ENCODE measurements at places on chromosomes 4 and X.
A peak's percentile ranks its signal among the peaks of the same experiment; 100 is the strongest.

DNA sequence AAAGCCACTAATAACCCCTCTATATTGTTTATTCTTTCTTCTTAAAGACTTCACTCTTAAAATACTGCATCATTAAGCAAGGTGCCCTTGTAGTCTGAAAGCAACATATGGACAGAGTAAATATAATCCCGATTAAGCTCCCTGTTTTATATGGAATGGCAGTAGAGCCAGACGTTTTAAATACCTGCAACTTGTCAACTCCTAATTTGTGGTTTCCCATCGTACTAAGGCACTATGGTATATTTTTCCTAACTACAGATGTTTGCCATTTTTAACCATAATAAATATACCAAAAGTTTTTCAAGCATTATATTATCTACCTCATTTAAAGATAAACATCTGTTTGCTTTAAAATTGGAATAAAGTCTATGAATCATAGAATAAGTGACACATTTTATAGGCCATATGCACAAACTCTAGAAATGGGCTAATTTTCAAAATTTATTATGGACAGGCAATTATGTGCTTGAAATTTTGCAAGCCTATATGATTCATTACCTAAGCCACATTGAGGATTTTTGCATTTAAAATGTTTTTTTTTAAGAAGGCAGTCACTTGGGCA, 194.6 kb downstream of the FRMPD4 start:
- no peak for DNase-seq

GRCh38 chr4:13268703-13269102, 215.4 kb downstream of the RAB28 start:
- no peak for DNase-seq

DNA sequence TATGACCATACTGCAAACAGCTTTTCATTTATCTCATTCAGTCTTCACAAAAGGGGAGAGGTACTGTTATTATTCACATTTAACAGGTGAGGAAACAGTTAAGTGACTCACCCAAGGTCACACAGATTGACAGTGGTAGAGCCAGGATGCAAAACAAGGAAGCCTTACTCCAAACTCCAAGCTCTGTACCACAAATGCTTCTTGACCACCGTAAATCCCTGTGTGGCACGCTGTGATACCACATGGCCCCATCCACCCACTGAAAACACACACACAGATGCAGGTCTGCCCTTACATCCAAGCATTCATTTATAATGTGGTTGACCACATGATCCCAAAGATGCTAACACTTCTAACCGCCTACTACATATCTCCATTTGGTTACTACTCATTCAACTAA, 129.5 kb downstream of the TSPAN5 start:
- DNase-seq, result no peak

DNA sequence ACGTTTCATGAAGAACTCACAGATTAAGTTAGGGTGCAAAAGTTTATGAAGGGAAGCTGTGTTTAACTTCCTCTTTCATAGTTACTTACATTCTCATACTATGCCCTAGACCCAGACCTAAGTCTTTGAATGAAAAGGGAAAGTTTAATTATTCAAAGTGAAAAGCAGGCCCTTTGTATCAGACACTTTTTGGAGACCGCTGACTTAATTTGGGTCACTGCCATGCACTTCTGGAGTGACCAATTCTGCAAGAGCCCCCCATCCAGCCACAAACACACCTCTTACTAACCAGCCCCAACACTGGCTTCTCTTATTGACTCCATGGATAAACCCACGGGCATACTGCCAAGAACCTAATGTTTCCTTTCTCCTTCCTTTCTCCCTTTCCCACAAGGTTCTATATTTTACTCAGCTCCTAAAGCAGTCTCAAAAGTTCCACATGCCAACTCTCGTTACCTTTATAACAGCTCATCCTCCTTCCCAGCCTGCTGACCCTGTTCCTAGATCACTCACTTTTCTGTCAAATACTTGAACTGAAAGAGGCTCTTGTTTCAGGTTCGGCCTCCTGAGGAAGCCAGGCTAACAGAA, 34.5 kb downstream of the ABCE1 start:
- no peak for DNase-seq

- no peak for DNase-seq
Measured at GRCh38 chrX:148024425-148025148, 43.5 kb downstream of the FMR1NB start.

GRCh38 chr4:85961887-85962286, 398.0 kb downstream of the MAPK10 start:
- no peak for DNase-seq

- no peak for DNase-seq
Measured at GRCh38 chr4:142913034-142913433, 66.9 kb upstream of the INPP4B start.

DNA sequence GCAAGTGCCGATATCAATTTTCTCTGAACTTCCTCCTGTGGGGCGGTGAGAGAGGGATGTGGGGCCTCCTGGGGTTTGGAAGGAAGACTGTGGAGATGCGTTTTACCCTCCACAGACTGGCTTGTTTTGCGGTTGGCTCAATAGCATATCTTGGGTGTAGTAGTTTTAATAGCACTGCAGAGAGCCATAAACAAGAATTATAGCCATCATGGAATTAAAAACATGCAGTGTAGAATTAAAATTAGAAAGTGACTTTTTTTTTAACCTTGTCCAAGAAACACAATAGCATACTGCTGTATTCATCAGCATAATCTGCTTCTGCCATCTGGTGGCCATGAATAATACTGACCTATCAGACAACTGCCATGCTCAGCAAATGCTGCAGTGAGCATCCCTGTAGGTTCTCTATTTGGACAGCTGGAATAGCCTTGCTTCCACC, 47.3 kb upstream of the SCML1 start:
- no peak for DNase-seq

DNA sequence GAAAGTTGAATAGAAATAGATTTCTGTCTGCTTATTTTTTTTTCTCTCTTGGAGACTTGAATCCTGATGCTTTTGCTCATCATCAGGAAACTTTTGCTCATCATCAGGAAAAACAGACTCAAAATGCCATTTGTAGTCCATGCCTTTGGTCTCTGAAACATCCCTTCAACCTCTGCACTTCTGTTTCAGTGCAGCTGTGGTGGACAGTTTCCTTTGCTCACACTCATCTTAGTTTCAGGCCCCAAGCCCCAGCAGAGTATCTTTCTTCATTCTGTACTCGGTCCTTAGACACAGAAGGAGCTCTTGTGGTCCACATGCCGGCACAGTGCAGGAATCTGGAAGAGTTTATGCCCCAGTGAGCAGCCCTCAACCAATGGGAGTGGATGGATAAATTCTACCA, 337.9 kb downstream of the PPP3CA start:
- DNase-seq, result no peak

GRCh38 chr4:54165011-54165410, 64.1 kb upstream of the PDGFRA start:
- DNase-seq, result no peak

DNA sequence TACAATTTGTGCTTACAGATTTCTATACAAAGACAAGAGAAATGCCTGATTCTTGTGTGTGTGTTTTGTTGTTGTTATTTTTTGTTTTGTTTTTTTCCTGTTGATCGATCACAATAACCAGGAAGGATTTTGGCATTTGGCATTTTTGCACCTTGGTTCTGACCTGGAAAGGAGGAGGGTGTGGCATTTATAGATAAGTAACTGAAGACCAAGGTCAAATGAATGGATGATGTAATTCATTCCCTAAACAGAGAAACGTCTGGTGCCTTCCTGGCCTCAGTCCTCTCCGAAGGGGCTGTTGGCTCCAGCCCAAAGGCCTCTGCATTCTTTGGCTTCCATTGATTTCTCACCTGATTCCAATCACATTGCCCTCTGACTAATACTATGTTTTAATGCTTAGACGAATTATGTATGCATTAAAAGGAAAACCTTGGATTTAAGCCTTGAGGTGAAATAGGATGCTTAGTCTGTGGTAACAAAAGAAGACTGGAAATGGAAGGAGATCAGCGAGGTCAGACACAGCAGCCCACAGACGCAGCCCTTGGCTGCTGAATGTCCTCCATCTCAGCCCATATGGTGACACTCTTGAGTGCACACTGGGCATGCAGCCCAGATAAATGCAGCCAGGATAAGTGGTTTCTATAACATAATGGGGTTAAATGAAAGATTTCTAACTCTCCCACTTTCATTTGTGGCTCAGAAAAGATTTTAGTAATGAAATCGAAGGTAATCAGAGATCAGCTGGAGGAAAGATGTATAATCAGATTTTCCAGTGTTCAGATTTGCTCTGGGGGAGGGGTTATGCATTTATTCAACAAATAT, 60.5 kb upstream of the TRIM2 start:
- no peak for DNase-seq

DNA sequence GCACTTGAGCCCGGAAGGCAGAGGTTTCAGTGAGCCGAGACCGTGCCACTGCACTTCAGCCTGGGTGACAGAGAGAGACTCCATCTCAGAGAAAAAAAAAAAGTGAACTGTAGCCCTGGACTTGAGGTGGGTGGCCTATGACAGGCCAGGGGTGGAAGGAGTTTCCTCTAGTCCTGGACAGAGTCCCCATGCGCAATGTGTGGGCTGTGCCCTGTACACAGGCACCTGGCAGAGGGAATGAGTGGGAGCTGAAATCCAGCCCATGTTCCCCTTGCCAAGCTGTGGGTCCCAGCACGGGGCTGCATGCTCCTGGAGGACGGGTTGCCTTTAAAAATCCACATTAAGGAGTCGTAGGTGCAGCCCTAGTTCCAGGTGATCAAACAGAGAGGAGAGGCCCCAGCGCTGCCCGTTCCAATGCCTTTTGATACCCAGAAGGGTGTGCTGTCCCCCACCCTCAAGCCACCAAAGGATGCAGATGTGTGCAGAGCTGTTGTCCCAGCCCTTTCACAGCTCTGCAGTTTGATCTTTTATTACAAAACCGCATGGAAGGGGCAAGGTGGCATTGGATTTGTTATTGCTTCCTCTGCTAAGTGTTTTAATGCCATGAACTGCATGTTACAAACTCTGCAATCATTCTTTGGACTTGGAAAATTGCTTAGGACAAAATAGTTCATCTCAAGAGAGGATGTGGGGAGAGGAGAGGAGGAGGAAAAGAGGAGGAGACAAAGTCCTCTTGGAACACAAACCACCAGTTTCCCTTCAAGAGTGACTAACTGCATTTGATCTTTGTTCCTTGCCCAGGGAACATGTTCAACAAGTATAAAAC, 38.0 kb upstream of the PDK3 start:
- no peak for DNase-seq

GRCh38 chr4:166895771-166896170, 338.5 kb downstream of the SPOCK3 start:
- DNase-seq, result no peak

GRCh38 chr4:86855572-86855971, 6.4 kb upstream of the SLC10A6 start:
- no peak for DNase-seq

GRCh38 chr4:150264595-150265161, 186.4 kb downstream of the DCLK2 start:
- DNase-seq, result no peak

DNA sequence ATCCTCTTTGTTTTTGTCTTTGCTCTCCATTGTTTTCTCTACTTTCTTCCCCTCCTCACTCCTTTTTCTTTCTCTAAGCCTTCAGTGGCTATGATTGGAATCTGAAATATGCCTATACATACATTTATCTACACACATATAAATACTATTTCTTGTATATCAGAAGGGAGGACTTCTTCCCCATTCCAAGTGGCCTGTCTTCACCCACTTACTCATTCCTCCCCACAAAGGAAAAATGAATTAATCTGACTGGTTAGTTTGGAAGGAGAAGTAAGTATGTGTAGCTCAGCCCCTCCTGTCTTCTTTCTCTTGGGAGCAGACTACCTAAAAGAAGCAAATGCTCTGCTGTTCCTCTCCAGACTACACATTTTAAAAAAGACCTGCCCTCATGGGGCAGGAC, 17.7 kb downstream of the GUCY2F start:
- no peak for DNase-seq

DNA sequence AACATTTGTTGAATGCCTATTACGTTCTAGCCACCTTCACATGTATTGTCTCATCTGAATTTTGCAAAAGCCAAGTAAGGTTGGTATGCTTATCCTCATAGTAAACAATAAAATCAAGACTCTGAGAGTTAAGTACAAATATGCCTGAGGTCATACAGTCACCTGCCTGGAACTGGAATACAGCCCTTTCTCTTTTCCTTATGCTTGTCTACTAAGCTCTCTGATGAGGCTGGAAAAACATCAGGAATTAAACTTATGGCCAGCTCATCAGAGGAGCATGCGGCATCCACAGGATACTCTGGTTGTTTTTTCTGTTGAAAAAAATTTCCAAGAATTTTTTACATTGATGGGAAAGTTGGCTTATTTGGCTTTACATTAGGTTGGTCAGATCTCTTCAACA, 35.5 kb downstream of the NCAPG start:
- DNase-seq, result no peak

GRCh38 chr4:112853662-112854256, 195.7 kb upstream of the ANK2 start:
- DNase-seq, result no peak

- DNase-seq, result no peak
Measured at GRCh38 chrX:40405399-40405798, 175.4 kb upstream of the ATP6AP2 start.

GRCh38 chrX:76454456-76454927, 27.0 kb downstream of the MAGEE1 start:
- no peak for DNase-seq

GRCh38 chr4:2261110-2261852, 628 bp downstream of the MXD4 start:
- DNase-seq, result peak; percentile 31

- no peak for DNase-seq
Measured at GRCh38 chr4:77797239-77797638, 21.9 kb downstream of the CNOT6L start.

- DNase-seq, result peak; percentile 16
Measured at GRCh38 chr4:38759113-38759789, 23.5 kb downstream of the TLR10 start.

- no peak for DNase-seq
Measured at GRCh38 chr4:184255361-184255760, 37.7 kb upstream of the ENPP6 start.

- no peak for DNase-seq
Measured at GRCh38 chr4:30881985-30882384, 161.8 kb downstream of the PCDH7 start.

DNA sequence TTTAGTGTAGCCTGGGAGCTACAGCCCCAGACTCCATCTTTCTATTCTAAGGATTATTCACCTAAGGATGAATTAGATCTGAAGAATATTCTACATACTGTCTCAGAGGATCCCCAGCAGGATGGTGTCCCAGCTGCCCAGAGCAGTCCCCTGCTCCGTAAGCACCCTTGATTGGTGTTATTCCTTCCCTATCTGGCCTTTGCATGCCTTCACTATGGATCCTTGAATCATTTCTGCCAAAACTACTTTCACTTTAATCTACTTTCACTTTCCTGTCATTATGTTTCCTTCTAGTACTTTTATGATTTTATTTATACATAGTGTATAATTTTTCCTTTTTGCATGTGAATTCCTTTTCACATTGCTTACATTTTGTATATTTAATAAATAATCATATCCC, 39.2 kb downstream of the ARHGAP24 start:
- DNase-seq, result no peak

GRCh38 chr4:21118301-21118700, 418.0 kb downstream of the PACRGL start:
- no peak for DNase-seq

GRCh38 chr4:145048817-145049216, 49.2 kb downstream of the ANAPC10 start:
- no peak for DNase-seq

- DNase-seq, result no peak
Measured at GRCh38 chrX:149365061-149365460, 140.0 kb downstream of the IDS start.

GRCh38 chr4:140092094-140092851, 61.7 kb downstream of the MAML3 start:
- DNase-seq, result no peak

GRCh38 chr4:6152869-6153705, 47.3 kb downstream of the JAKMIP1 start:
- no peak for DNase-seq

All from stimulated activated CD8-positive, alpha-beta memory T cell treated with anti-CD3 and anti-CD28 coated beads, Interleukin-2, amount 100 ng/mL, for 1 hour (primary cell).